Activated naive CD4-positive, alpha-beta T cell treated with anti-CD3 and anti-CD28 coated beads, Interleukin-2, amount 10 ng/mL, durations not matched to agents 5 hours and 36 hours (primary cell): ENCODE measurements at places on chromosomes 4 and X. TPM values are rescaled to one million over a fixed set of nuclear protein-coding genes. Genes with fewer than 3 reads are reported as not detected.

Gene NAA11
- total RNA-seq: not detected

Gene DAPP1
- 33.1 TPM for total RNA-seq

Gene AFF2
- total RNA-seq: 1.4 TPM

Gene IDS
- total RNA-seq: 50.6 TPM
